ENCODE measurements at places on chromosomes 12 and 14.

- DNase-seq, result no peak
Measured at GRCh38 chr12:12543959-12544358, 18.7 kb downstream of the DUSP16 start.

GRCh38 chr14:33435911-33436689, 497.4 kb downstream of the NPAS3 start:
- DNase-seq, result peak; percentile 36

DNA sequence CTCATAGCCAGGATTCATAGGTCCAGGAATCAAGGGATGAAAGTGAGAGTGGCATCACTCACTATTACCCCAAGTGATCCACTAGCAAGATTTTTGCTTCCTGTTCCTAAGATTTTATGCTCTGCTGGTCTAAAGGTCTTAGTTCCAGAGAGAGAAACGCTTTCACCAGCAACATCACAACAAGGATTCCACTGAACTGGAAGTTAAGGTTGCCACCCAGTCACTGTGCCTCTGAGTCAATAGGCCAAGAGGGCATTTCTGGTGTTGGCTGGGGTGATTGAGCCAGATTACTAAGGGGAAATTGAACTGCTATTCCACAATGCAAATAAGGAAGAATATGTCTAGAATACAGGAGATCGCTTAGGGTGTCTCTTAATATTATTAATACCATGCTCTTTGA, 142.5 kb upstream of the ARID2 start:
- DNase-seq, result no peak

GRCh38 chr12:68119724-68120211, 39.8 kb downstream of the IFNG start:
- DNase-seq, result no peak

DNA sequence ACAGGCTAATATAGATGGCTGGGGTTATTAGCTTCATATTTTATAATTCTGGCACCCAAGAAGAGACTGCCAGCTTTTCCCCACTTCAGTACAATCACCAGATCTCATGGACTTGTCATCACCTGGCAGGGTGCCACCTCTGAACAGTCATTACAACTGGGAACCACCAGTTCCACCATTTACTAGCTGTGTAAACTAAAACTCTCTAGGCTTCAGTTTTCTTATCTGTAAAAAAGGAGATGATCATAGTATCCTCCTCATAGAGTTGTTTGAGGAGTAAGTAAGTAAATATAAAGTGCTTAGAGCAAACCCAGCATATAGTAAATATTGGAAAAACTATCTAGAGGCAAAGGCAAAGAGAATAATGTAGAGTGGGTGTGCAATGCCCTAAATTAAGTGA, 19.3 kb downstream of the CPNE8 start:
- DNase-seq, result no peak

All from fibroblast of skin of left quadriceps (primary cell).